NCI-H526 (cell line): ENCODE measurements at places on chromosomes 1 and 21.
A peak's percentile ranks its signal among the peaks of the same experiment; 100 is the strongest.

- DNase-seq: no peak
Measured at GRCh38 chr1:3061981-3062615, 6.9 kb upstream of the PRDM16 start.

DNA sequence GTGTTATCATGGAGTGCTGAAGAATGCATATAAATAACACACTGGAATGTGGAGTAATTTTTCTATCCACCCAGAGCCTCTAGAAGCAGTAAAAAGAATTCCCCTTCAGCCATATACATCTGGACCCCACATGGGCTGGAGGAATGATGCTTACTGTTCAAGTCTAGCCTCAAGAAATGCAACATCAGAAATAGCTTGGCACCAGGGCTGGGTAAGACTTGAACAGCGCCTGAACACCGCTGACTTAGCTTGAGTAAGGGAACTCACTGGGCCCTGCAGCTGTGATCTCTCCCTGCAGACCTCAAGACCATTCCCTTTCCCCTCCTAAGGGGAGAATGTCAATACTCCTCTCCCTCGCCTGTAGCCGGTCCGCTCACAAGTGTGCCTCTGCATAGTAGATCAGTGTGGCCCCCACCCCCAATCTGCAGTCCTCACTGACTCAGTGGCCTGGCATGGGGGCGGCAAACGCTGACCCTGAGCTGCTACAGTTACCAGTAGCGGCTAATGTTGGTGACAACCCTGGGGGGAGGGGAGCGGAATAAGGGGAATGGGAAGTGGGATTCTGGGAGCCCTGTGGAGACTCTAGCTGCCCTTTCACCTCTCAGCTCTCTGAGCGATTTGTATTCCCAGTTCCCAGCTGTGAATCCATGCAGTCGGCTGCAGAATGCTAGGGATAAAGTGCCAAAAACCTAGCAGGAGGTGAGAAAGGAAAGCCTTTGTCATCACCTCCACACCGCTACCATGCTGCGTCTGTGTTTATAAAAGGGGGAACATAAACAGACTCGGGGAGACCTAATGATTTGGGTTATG is 483.9 kb downstream of the DISC1 start:
- no peak for DNase-seq

DNA sequence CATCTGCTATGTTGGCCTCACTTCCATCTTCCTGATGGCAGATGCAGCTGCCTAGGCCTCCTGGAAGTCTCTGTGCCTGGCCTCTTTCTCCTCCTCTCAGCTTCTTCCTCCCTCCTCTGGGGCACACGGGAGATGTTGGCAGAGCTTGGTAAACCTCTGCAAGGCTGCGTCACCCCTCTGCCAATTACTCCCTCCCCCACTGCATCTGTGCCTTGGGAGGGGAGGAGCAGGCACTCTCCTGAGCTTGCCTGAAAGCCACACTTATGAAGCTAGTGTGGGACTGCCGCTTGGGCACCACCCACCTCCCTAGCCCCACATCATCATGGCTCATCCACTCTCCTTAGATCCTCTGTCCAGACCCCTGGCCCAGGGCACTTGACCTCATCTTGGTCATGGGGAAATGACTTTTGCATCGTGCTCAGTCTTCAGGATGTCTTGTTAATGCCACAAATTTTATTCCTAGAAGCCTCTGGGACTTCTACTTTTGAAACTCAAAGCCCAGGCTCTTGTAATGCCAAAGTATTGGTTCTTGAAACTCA is 7.3 kb upstream of the TMEM51 start:
- no peak for DNase-seq

GRCh38 chr21:32463367-32463766 is 50.9 kb downstream of the EVA1C start:
- no peak for DNase-seq

DNA sequence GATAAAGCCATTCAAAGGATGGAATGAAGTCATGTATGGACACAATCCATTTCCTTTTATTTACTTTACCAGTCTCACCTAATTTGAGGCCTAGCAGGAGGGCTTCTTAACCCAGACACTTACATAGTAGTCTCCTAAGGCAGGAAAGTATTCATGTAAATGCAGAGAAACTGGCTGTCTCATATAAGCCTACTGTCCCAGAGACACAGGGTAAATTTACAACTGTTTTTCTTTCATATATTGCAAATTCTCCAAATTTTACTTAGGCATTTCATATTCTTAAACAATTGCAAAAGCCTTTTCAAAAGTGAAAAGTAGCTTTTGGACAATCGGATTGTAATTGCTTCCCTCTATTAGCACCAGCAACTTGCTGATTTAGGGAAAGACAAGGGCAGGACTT is 29.9 kb downstream of the SPAG17 start:
- no peak for DNase-seq

DNA sequence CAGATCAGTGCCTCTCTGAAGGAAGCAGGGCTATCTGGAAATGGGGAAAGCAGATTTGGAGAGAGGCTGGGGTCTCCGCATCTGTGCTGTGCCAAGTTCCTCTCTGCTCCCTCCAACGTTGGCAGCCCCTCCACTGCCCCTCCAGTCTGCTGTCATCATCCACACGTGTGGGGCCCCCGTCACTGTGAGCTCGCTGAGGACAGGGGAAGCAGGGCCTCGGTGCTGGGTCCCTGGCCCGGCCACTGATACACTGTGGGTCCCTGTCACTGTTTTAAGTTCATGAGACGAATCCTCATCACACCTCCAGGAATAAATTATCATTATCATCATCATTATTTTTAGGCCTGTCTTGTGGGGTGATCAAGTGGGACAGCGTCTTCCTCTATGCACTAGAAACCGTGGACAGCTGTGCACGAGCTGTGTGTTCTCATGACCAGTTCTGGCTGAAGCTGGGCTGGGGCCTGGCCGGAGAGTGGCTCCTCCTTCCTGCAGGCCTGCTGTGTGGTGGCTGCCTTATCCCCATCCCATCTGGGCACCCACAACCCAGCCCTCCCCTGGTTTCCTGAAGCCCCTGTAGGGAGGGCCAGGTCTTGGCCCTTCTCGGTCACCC is 52.2 kb downstream of the DMRTB1 start:
- no peak for DNase-seq

DNA sequence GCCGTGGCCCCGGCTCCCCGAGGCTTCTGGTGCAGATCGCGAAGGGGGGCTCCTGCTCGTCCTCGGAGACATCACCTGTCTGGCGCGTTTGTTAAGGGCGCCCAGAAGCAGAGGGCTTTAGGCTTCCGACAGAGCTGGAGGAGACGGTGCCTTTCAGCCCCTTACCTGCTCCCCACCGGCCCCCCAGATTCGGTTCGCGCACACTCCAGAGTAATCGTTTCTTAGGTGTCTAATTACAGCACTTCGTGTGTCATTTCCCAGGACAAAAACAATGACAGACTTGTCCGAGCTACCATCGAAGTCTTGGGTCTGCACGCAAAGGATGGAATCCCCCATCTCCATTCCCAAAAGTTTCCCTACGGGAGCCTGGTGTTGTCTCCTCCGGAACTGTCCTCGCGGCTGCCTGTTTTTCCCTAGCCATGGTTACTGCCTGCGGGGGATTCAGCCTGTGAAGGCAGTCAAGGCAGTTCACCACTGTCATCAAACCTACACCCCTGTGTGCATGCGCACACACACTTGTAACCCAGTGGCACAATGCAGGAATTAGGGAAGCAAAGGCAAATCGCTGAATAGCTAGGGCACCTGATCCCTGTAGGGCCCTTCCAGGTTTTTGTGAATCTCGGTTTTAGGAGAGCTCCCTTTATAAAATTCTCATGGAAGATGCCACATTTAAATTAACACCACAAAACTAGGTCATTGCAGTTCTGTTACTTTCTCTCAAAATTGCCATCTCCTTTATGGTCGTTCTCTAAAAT is 738 bp upstream of the CDC42BPA start:
- peak; percentile 56 for DNase-seq

DNA sequence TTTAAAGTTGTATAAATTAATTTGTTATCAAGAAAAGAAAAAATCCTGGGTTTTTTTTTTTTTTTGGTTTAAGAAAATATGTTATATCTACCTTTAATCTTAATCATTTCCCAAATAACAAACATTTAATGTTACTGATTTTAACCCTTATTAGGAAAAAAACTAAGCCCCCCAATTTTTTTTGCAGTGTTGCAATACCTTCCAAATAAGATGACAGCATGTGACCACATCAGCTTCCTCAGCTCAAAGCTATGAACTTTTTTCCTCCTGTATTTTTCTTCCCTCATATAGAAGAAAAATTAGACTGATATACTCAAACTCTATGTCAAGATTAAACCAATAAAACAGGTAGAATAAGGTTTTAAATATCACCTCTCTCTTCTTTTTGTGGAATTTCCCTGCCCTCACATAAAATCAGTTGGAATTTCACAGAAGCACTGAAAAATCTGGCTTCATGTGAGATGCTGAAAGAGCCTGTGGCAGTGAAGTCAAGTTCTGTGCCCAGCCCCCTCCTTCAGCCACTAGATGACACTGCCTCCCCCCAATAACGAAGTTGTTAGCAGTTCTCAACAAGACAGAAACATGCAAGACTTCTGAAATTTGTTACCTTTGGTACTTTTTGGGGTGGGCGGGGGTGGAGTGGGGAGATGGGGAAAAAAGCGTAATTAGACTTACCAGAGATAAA is 9.6 kb upstream of the SMYD2 start:
- DNase-seq: no peak

GRCh38 chr1:10211805-10212410 is 1.5 kb downstream of the KIF1B start:
- no peak for DNase-seq

DNA sequence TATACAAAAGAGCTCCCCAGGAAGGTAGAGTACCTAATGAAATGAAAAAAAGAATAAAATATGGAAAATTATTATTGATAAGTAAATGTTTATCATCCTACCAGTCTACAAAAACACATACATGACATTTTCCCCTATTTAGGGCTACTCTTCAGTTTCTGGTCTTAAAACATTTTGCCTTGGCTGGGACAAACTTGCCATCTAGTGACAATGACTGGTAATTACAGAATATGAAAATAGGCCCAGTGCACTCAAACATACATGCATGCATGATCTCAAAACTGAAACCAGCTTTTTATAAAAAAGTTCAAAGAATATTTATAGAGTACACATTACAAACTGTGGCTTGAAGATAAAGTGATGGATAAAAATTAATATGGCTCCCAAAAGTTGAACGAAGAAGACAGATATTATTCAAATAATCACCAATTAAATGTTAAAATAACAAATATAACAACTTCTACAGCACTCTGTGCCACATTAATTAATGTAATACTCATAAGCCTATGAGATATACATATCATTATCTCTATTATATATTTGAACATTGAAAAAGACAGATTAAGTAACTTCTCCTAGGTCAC is 10.5 kb upstream of the RNPC3 start:
- DNase-seq: peak; percentile 38

- no peak for DNase-seq
Measured at GRCh38 chr1:150408800-150409199, 44.9 kb downstream of the RPRD2 start.

- DNase-seq: no peak
Measured at GRCh38 chr1:230307213-230307612, 118.9 kb downstream of the PGBD5 start.

GRCh38 chr1:3955196-3955772 is 55.2 kb upstream of the C1orf174 start:
- DNase-seq: no peak

- DNase-seq: peak; percentile 70
Measured at GRCh38 chr21:16777041-16777720, 735.7 kb upstream of the CXADR start.

- DNase-seq: no peak
Measured at GRCh38 chr1:241990040-241990439, 8.9 kb downstream of the MAP1LC3C start.

DNA sequence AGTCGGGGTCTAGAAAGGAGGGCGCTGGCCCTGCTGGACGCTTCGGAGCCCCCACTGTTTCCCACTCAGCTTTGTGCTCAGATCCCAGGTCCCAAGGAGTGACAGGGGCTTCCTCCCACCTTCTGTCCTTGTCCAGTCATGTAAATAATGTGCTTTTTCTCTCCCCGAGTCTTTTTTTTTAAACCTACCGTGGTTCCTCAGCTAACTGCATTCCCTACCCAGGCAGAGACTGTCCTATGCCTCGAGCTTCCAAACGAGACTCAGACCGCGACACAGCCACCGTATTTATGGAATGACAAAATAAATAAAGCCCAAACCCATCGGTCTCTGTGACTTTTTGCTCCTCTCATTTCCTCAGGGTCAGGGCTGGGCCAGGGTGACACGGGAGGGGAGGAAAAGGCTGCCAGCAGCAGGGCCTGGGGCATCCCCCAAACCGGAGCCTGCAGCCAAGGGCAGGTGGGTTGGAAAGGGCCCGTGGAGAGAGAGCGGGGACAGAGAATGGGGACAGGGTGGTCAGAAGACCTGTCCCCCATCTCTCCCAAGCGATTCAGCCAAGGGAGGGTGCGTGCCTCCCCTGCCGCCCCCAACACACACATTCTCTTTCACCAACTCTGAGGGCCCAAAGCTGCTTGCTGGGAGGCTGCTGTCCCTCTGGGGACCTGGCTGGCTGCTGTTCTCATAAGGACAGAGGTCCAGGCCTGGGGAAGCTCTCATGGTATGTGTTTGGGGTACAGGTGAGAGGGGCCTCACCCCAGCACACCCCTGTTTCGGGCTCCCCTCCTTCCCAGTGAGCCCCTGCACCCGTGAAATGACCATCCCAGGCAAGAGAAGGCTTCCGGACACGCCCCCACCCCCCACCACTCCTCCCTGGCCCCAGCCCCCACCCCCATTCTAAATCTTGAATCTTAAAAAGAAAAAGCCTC is 55.4 kb downstream of the KCNAB2 start:
- no peak for DNase-seq

DNA sequence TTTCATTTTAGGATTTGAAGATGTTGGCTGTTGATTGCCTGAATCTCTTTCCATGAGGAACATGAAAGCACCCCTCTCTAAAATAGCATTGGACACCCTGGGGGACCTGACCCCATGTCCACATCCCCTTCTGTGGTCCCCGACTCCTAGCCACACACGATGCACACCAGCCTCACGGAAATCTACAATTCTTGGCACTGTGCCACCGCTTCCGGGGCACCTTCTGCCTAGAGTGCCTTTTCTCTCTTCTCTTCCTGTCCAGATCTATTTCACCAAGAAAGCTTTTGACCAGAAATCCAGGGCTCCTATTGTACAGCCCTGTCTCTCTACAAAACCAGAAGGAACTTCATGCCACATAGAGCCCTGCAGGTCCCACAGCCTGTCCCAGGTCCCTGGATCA is 50.3 kb downstream of the MYSM1 start:
- DNase-seq: no peak

GRCh38 chr1:178361847-178362246 is 134.9 kb downstream of the CLEC20A start:
- no peak for DNase-seq

- DNase-seq: peak; percentile 79
Measured at GRCh38 chr1:165717918-165718515, 19.7 kb upstream of the ALDH9A1 start.
